Stimulated activated CD4-positive, alpha-beta T cell treated with anti-CD3 and anti-CD28 coated beads, Interleukin-4, amount 100 ng/mL, for 4 hours (primary cell): ENCODE measurements at places on chromosomes 5 and 9.

- DNase-seq = no peak
Observed at GRCh38 chr9:112605963-112606699, 111.8 kb downstream of the INIP start.

DNA sequence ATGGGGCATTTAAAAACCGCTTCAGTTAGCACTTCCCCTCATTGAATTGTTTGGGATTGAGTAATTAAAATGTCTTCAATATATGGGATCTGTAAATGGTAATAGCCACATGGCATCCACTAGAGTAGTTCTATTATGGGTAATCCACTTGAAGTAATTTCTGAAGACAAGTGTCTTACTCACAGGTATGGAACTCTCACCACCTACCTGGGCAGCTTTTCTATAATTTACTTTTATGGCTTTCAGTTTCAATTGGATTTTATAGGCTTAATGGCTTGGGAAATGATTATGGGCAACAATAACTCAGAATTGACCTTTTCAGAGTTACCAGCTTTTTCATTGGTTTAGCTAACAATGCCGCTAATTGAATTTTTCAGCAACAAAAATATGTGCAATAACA lies 597.9 kb downstream of the PTPRD start:
- DNase-seq = no peak

DNA sequence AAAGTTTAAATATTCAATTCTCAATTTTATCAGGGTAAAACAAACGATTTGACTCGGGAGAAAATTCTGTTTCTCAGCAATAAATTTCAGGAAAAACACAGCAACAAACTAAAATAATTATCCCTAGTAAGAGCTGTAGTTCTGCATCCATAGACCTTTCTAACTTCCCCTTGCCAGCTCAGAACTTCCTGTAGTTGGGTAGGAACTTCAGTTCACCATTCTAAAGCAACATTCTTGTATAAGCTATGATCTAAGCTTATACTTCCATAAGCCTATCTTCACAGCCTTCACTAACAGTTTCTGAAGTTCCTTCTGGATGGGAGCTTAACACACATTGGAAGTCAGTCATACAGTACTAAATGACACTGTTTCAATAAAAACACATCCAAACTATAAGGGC lies 96.6 kb downstream of the UBAP2 start:
- no peak for DNase-seq

DNA sequence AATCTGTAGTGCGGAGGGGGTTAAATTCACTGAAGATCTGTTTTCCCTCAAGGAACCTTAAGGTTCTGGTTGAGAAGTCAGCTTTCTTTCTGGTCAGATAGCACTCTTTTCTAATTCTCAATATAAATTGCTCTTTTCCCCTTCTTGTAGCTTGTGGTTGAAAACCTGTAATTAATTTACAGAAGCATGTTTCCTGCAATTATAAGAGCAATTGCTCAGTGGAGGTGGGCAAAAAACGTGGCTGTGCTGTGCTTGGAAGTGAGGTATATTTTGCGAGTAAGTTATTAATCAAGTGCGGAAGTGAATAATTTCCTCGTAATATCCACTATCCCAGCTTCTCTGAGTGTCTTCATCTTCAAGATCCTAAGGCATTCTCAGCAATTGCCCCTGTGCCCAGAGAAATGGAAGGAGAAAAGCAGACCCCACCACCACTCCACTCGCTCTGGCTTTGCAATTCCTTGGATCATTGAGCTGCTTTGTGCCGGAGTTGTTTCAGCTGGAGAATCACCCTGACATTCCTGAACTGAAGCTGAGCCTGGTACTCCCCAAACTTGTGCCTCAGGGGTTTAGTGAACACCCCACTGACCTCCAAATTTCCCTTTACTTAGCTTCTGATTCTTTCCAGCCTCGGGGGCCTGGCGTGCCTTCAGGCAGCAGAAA lies 140.6 kb downstream of the LRRC70 start:
- no peak for DNase-seq

DNA sequence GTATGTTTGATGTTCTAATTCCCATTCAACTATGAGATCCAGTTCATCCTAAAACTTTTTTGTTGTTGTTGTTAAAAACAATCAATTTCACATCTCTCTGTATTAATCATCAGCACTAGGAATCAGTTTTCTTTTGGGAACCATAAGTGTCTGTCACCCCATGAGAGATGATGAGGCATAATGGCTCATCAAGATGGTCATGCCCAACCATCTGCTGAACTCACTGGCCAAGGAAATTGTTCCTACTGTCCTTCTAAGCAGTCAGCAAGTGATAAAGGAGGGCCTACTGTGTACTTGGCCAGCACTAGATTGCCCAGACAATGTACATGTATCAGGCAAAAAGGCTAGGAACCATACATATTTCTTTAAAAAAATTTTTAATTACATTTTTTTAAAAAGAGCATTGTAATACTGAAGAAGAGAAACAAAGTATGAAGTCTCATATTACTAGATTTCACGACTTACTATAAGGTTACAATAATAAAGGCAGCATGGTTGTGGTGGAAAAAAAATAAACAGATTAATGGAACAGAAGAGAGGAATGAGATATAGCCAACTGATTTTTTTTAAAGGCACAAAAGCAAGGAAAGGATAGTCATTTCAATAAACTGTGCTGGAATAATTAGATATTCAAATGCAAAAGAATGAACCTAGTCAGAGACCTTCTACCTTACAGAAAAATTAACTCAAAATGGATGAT lies 458.3 kb downstream of the SPOCK1 start:
- no peak for DNase-seq

DNA sequence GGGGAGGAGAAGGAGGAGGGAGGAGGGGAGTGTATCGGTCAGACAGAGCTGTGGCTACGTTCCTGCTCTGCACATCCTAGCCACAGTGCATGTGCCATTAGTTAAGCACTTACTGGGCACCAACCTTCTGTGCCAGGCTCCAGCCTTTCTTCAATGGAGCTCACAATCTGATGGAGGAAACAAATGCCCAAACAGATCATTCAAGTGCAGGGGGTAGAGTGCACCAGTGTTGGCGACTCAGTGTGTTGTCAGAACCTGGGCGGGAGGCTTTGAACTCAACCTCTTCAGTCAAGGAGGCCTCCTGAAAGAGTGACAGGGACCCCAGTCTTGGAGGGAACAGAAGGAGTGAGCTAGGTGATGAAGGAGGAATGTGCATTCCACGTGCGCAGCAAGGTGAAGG lies 51.9 kb upstream of the SHB start:
- no peak for DNase-seq

DNA sequence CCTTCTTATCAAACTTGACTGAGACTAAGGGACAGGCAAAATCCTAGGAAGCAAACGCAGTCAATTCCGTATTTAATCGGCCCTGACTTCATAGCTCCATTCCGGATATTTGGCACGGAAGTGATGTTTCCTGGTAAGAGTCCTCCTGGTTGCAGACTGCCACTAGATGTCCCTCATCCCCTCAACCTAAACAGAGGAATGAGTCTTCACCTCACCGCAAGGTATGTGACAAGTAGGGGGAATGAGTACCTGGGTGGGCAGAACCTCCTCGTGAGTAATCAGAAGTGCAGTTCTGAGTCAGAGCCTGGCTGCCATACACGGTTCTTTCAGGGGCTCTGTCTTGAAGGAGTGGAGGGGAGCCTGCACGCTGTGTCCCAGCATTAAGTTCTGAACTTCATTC lies 173.6 kb downstream of the MUSK start:
- no peak for DNase-seq

DNA sequence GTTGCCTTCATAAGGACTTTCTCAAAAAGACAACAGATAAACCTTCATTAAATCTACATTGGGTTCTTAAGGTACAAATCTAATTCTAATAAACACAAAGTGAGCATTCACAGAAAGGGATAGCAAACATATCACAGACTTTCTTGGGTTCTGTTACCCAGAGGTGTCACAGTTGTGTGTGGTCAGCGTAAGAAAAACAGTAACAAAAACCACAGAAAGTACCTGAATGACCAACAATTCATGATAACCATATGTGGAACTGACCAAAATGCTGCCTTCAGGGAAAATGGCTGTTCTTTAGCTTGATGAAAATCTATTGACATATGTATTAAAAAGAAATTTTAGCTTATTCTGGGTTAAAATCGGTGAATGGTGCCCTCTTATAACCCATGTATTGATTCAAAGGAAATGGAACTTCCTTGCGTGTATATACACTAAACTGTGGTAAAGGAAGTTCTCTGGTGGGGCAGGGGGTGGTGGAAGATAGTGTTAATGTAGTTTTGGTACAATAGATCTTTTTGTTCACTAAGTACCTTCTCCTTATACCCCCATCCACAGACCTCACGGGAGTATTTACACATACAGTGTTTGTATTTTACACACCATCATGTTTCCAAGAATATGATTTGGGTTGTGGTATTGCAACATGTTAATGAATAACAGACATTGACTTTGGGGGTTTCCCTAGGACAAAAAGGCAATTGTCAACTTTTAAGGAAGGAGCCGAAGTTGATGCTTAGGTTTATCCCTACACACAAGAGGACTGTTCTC lies 152.5 kb downstream of the APBA1 start:
- no peak for DNase-seq
